ENCODE measurements at places on chromosomes 12 and 14. TPM values are rescaled to one million over a fixed set of nuclear protein-coding genes. Genes with fewer than 3 reads are reported as not detected.

Gene CLEC2A
- total RNA-seq = not detected

Gene CHURC1
- 62.2 TPM for total RNA-seq

Gene TMEM132C
- total RNA-seq = not detected

Gene MOK
- 2.7 TPM for total RNA-seq

Gene CISTR
- total RNA-seq = not detected

Gene LRTM2
- total RNA-seq = not detected

Gene MTRFR
- 7.4 TPM for total RNA-seq

Gene LRRC10
- not detected for total RNA-seq

Gene BDKRB1
- total RNA-seq = not detected

Gene IFT81
- total RNA-seq = 8.2 TPM

Gene CIDEB
- total RNA-seq = 7.5 TPM

Gene AKAP6
- total RNA-seq = 0.51 TPM

Gene DLGAP5
- 11.6 TPM for total RNA-seq

Gene NUDT4
- 154 TPM for total RNA-seq

Gene MIPOL1
- total RNA-seq = 13.0 TPM

Gene GPR132
- 0.09 TPM for total RNA-seq

Gene ADAM20
- 1.5 TPM for total RNA-seq

Gene LAG3
- total RNA-seq = under 0.01 TPM

Gene ADCY4
- 138 TPM for total RNA-seq

Gene SAMD4A
- 57.2 TPM for total RNA-seq

Gene IAPP
- total RNA-seq = not detected

Gene SPRYD4
- total RNA-seq = 2.4 TPM

Gene FOXN4
- total RNA-seq = not detected

Gene AKAP3
- 0.85 TPM for total RNA-seq

Gene RPL36AL
- 341 TPM for total RNA-seq

Gene OTX2
- total RNA-seq = not detected

Gene PTGER2
- 0.34 TPM for total RNA-seq

Gene NYNRIN
- total RNA-seq = 17.0 TPM

Measured in dermis blood vessel endothelial cell (primary cell).